ENCODE measurements at places on chromosomes 1 and 21.
A peak's percentile ranks its signal among the peaks of the same experiment; 100 is the strongest.

DNA sequence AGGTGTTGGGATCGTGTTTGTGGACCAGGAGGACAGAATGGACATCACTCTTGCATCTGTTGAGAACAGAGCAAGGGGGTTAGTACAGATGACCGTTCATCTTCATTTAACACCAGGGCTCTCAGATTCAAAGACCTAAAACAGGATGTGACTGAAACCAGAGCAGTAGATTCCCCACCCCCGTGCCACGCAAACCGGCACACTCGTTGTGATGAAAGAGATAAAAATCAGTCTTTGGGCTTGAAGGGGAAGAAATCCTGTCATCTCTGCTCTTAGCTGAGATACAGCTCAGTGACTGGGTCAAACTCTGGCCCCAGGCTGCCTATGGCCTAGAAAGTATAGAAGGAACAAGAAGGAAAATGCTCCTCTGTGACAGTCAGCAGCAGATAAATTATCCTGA is 146.2 kb upstream of the KRTAP19-8 start:
- peak; percentile 15 for DNase-seq

DNA sequence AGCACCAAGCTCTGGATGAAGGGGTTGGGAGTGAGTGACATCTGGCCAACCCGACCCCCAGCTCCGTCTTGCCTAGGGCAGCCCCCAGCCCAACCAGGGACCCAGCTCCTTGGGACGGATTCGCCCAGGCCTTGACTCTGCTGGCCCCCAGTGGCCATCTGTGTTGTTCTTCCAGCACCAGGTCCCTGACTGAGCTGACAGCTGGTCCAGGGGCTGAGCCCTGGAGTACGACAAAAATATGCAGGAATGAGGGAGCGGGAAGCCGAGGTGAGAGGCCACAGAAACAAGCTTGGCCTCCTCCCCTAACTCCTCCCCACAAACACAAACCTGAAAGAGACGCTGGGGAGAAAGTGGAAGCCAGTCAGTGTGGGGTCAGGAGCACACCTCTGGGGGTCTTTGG is 55.0 kb upstream of the PAX7 start:
- no peak for DNase-seq

- DNase-seq: peak; percentile 75
These were observed 31.1 kb downstream of the INAVA start for GRCh38 chr1:200925831-200926230.

DNA sequence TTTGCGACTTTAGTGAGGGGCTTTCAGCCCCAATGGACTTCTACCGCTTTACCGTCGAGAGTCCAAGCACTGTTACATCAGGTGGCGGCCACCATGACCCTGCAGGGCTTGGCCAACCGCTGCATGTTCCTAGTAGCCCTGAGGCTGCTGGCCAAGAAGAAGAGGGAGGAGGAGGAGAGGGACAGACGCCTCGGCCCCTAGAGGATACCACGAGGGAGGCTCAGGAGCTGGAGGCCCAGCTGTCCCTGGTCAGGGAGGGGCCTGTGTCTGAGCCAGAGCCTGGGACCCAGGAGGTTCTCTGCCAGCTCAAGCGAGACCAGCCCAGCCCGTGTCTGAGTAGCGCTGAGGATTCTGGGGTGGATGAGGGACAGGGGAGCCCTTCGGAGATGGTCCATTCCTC is 8.6 kb upstream of the SLC25A34 start:
- no peak for DNase-seq
